ENCODE measurements at places on chromosomes 11 and 22.
A peak's percentile ranks its signal among the peaks of the same experiment; 100 is the strongest.

- no peak for DNase-seq
Measured at GRCh38 chr11:108558222-108558621, 35.3 kb downstream of the EXPH5 start.

DNA sequence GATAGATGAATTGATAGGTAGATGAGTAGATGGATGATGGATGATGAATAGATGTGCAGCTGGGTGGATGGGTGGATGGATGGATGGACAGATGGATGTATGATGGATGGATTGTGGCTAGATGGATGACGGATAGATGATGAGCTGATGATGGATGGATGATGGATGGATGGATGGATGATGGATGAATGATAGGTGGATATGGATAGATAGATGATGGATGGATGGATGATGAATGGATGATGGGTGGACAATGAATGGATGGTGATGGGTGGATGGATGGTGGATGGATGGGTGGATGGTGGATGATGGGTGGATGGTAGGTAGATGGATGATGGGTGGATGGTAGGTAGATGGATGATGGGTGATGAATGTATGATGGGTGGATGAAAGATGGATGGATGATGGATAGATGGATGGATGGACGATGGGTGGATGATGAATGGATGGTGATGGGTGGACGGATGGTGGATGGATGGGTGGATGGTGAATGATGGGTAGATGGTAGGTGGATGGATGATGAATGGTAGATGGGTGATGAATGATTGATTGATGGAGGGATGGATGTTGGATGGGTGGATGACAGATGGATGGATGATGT, 1261.7 kb downstream of the BRD1 start:
- no peak for DNase-seq

- no peak for DNase-seq
Measured at GRCh38 chr22:44449061-44449682, 48.9 kb downstream of the RTL6 start.

- no peak for DNase-seq
Measured at GRCh38 chr11:11073996-11074395, 216.1 kb upstream of the ZBED5 start.

DNA sequence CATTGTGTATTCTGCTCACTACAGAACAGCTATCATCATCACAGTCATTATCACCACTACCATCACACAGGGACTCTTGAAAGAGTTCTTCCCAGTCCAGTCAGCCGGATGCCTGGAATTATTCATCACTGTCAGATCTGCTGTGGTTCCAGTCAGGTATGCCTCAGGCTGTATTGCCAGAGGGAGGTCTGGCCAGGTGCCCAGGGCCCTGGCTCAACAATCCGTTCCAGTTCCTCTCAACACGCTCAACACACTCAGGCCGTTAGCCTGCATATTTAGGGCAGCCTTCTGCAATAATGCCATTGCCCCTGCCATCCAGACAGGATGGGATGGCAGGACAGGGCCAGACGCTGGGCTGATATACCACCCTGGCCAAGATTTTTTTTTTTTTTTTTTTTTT, 28.6 kb upstream of the RASL10A start:
- no peak for DNase-seq

- DNase-seq: no peak
Measured at GRCh38 chr11:109851780-109852390, 241.3 kb upstream of the ZC3H12C start.

DNA sequence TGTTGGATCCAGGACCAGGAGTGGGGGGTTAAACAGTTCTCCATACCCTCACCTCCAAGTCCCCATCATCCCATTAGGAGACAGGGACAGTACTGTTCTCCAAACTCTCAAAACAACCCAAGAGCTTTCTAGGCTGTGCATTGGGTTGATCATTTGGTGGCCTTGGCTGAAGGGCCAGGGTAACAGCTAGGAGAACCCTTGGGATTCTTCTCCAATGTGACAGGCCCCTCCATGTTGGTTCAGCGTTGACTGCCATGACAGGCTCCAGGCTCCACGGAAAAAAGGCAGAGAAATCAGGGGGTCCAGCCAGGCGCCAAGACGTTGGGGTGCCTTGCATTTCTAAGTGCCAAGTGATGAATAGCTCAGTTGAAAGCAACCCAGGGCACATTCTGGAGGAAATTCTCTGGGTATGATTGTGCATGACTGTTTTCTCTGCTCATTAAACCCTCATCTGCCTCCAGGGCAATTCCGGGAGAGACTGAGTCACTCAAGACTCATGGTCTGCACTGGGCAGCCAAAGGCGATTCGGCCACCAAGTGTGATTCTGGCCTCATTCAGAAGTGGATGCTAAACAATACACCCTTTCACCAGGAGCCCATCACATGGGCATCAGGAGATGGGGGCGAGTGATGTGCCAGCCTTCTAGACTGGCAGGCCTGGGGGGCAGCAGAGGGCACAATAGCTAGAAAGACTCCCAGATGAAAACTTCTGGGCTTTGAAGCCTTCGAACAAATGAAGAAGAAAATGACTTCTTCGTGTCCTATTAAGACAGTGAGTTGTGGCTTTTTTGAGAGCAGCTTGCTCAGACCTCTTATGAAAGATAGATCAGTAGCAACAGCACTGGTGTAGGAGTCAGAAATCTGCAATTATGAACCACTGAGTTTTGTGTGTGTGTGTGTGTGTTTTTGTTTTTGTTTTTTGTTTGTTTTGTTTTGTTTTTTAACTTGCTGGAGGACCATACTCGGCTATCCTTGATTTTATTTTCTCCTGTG, 27.7 kb downstream of the CD44 start:
- no peak for DNase-seq

DNA sequence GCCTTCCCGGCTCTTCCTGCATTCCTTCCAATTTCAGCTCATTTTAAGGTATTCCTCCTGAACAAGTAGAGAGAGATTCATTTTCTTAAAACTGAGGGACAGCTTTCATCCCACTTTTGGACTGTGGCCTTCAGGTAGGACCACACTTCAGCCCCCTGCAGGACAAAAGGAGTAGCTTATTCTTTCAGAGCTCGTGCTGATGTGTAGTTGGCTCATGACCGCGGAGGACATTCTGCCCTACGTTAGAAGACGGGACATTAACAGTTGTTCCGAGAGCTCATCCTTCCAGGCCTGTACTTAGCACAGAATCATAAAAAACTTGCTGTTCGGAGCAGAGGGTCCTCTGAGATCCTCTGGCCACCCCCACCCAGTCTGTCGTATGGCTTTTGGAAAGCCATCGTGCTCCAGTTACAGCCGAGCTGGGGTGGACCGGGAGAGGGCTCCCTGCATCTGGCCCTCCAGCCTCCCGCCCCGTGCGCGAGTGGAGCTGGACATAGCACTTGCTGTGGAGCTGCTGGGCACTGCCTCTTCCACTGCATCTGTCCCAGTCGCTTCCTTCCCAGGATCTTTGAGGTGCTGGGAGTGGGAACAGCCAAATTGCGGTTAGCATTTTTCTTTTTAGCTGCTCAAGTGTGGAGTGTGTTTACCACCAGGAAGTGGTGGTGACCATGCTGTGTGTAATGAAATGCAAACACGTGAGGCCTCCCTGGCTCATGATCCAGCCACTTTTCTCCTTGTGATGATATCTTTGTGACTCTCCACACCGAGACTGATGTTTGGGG, 250.3 kb downstream of the TBC1D22A start:
- DNase-seq: no peak

- DNase-seq: no peak
Measured at GRCh38 chr11:86211619-86212018, 32.9 kb upstream of the EED start.

DNA sequence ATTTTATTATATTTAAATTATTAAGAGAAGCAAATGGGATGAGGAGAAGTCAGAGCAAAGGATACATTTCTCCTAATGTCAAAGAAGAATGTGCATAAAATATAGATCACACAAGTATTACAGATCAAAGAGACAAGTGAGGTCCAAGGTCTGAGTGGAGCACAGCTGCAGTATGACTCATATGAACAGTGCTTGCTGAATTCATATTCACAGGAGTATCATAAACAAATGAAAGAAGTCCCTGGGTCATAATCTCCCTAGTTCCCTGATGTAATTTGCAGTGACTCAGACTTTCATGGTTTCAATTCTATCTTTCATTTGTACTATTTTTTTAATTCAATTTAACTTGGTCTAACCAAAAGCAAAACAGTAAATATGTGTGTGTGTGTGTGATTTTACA, 499.0 kb upstream of the CCDC179 start:
- no peak for DNase-seq

- peak; percentile 90 for DNase-seq
Measured at GRCh38 chr11:34356913-34357700, 703 bp downstream of the ABTB2 start.

DNA sequence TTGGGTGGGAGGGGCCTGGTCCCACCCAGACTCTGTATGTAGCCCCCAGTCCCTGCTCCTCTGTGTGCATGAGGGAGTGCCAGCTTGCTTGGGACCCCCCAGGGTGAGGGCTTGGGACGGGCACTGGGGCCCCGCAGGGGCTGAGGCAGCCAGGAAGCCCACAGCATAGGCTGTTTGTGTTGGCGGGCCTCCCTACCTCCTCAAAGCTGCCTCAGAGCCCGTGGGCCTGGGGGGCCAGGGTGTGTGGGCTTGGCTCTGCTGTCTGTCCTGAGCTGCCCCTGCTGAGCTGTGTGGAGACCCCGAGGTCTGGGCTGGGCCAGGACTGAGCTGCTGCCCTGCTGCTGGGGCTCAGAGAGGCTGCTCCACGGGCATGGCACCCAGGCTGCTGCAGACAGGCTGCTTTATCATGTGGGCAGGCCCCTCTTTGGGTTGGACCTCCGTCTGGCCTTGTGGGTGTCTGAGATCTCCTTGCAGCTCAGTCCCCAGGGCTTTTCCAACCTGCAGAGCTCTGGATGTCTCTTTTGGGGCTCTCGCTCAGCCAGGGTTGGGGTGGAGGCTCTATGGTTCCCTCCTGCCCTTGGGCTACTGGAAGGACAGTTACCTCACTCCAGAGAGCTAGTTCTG, 3.3 kb downstream of the TSPAN4 start:
- DNase-seq: peak; percentile 45

GRCh38 chr11:129143335-129143734, 48.8 kb downstream of the ARHGAP32 start:
- peak; percentile 2 for DNase-seq

DNA sequence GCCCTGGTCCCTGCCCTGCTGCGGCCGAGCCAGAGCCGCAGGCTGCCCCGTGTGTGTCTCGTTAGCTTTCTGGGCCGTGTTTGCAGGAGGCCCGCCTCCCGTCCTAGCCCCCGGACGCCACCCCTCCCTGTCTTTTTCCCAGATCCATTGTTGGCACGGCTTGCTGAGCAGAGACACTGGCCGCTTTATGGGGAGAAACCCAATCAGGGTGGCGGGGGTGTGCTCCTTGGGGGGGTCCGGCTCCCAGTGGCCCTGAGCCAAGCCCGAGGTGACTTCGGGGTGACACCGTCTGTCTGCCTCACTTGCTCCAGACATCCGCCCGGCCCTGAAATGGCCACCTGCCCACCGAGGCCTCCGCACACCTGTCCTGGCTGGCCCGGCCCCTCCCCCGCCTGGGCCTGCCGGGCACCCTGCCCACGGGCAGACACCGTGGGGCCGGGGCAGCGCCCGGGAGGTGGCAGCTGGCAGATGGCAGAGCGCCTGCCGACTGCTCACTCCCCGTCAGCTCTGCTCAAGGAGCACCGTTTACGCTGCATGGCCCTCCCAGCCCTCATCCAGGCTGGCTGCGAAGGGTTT, 43.1 kb upstream of the PPARA start:
- peak; percentile 54 for DNase-seq

GRCh38 chr22:43263645-43264514, 76.9 kb upstream of the TTLL12 start:
- peak; percentile 68 for DNase-seq

DNA sequence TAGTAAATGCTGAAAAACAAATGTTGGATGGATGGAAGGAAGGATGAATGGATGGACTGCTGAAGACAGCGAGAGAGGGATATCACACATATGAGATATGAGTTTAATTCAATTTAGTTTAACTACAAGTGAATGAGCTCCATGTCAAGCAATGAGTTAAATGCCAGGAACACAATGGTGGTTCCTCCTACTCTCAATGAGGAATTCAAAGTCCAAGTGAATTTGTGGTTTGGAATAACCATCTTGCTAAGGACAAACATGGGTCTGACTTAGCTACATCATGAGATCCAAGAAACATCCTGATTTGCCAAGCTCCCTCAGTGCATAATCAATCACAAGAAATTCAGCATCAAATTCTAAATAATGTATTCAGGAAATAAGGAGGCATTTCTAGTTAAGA, 26.1 kb upstream of the PPP2R1B start:
- no peak for DNase-seq

- no peak for DNase-seq
Measured at GRCh38 chr22:47586038-47586437, 823.6 kb downstream of the TBC1D22A start.

GRCh38 chr11:108322666-108323065, 99.8 kb downstream of the ATM start:
- DNase-seq: no peak

DNA sequence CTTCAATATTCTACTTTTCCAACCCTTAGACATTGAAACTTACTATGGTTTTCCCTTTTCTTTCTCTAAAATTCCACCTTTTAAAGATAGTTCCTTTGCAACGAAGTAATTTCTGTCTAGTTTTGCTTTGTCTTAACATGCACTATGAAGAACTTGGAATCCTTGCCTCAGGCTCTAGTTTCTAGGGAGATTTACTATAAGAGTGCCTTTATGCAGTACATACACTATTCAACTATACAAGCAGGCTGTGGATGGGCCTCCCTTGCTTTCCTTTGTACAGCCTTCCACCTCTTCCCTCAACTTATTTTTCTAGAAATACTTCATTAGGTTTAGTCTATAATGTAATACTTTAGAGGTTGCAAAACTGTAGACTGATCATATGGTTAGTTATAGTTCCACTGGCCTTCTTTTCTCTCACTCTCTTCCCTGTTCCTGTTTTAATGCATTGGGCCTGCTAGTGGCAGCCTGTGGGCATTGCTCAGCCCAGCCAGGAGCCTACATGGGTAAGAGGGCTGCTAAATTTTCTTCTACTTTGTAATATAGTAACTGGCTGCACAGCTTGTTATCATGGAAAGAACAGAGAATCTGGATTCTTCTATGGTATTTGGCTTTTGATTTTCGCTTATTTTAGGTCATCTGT, 100.2 kb downstream of the C11orf87 start:
- DNase-seq: no peak

- DNase-seq: no peak
Measured at GRCh38 chr22:27844656-27845591, 43.4 kb upstream of the MN1 start.

DNA sequence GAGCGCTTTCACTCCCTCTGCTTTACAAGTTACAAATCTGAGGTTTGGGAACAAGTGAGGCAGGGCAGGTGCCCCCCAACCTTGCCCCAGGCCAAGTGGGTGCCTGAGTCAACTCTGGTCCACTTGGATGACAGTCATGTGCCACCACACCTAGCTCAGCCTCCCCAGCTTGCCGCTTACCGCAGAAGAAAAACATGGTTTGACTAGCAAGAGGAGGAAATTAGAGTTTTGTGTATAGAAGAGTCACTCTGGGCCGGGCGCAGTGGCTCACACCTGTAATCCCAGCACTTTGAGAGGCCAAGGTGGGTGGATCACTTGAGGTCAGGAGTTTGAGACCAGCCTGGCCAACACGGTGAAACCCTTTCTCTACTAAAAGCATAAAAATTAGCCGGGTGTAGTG, 27.7 kb upstream of the CHKA start:
- no peak for DNase-seq

- no peak for DNase-seq
Measured at GRCh38 chr11:25710975-25711374, 621.0 kb upstream of the ANO3 start.

- DNase-seq: peak; percentile 91
Measured at GRCh38 chr11:107017433-107018218, 650 bp downstream of the GUCY1A2 start.
